ENCODE measurements at places on chromosomes 12 and 14.
A peak's percentile ranks its signal among the peaks of the same experiment; 100 is the strongest.

DNA sequence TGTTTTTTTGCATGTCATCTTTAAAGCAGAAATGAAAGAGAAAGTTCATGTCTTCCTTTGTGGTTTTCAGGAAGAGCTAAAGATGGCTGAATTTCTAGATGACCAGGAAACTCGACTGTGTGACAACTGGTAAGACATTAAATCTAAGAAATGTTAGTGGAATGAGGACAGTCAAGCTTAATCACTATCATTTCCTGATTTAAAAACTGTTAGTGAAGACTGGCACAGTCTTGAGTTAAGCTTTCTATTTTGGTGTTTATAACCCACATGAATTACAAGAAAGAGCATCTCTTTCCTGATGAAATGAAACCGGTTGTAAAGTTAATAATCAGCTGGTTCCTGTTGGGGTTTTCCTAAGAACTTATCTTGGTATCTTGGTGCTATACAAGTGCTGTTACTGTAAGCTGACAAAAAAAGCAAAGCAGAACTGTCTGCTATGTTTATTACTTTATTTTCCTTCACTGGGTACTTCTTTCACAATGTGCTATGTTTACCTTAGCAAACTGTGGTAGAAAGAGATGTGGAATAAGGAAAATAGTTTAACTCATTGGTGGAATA is 5.2 kb downstream of the TRAFD1 start:
- peak; percentile 78 for DNase-seq

DNA sequence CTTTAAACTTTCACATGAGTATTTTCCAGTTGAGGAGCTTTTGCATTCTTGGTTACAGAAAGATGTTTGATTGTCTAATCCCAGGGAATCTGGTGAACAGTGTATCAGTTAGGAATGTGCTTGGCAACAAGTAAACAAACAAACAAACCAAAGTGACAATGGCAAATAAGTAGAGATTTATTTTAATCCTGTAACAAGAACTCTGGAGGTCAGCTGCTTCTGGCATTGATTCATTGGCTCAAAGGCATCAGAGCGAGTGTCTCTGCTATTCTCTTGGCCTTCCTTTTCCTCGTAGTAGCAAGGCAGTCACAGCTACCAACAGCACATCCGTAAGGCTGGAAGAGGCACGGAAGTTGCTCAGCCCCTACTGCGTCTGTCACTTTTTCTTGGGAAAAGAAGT is 37.2 kb downstream of the CRADD start:
- DNase-seq: no peak

GRCh38 chr14:104267895-104268294 is 129.5 kb downstream of the KIF26A start:
- DNase-seq: no peak

DNA sequence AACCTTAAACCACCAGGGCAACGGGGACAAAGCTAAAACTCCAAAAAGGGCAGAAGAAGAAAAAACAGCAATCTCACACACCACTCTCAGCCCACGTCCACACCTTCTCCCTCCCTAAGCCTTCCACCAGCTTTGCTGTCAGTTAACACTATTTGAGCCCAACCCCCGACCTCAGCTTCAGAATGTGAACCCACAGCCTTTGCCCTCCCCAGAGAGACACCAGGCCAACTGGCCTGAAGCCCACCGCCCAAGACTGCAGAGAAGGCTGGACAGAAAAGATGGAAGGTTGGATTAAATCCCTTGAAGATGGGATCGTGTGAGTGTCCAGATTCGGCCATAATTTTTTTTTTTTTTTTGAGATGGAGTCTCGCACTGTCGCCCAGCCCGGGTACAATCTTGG is 22.4 kb downstream of the IRF2BPL start:
- DNase-seq: no peak

- DNase-seq: no peak
Measured at GRCh38 chr12:15767301-15767700, 21.9 kb downstream of the EPS8 start.

Data from CD4-positive, alpha-beta T cell treated with Interleukin-10 for 1 hour (primary cell).